ENCODE measurements at places on chromosomes 13 and 19.

DNA sequence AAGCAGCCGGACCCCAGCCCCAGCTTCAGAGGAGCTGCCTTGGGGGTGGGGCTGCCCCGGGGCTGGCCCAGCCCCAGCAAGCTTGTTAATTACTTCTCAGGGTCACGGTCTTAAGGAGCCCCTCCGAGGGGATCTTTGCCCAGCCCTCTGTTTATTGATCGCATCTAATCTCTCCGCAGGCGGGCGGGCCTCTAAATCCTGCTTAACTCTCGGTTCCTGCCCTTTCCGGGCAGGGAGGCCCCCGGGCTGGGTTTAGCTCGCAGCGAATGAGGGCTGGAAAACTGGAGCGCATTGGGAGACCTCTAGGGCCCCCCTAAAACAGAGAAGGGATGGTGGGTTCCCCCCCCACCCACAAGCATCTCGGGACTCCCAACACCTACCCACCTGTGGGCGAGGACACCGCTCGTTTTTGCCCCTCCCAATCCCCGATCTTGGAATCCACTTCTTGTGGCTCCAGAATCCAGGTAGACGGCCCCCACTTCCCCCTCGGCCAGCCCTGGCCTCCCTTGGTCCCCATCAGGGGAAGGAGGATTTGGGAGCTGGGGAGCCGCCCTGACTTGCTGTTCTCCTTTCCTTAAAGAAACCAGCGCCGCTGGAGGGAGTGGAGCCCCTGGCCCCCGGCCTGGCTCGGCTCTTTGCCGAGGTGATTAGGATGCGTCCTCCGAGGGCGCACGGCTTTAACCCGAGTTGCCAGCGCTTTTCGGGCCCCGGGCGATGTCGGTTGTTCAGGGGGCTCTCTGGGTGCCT is 59.5 kb upstream of the ADGRL1 start:
- DNase-seq = no peak

DNA sequence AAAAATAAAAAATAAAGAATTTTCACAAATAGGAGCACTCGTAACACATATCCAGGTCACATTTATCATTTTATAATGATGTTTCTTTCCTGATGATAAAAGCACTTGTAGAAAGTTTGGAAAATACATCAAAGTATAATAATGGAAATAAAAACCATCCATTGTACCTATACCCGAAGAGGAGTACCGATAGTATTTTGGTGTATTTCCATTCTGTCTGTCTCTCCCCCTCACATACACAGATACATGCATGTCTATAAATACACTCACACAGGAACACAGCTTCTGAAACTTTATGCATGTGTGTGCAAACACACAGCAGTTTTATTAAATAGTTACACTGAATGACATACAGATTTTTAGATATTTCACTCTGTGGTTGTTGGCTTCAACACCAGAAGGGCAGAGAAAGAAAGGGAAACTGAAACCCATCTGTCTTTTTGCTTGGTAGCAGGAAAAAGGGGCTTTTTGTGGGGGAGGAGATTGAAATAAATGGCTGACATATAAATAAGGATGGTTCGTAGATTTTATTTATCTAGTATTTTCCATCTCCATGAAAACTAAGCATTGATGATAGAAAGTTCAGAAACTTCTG is 114.8 kb downstream of the LRCH1 start:
- no peak for DNase-seq

- no peak for DNase-seq
Observed at GRCh38 chr13:79030513-79030912, 371.6 kb upstream of the OBI1 start.

GRCh38 chr19:29666578-29667386 is 1.5 kb downstream of the PLEKHF1 start:
- DNase-seq = peak; percentile 49

GRCh38 chr19:737591-738093 is 13.3 kb upstream of the MISP start:
- no peak for DNase-seq

- no peak for DNase-seq
Observed at GRCh38 chr13:101289764-101290163, 126.5 kb downstream of the NALCN start.

- no peak for DNase-seq
Observed at GRCh38 chr19:33460221-33460908, 61.2 kb downstream of the PEPD start.

GRCh38 chr19:12779162-12779993 is 4.0 kb upstream of the HOOK2 start:
- DNase-seq = no peak

GRCh38 chr13:99356262-99357091 is 49.3 kb upstream of the GPR183 start:
- no peak for DNase-seq

GRCh38 chr19:4208385-4209094 is 20.8 kb upstream of the EBI3 start:
- DNase-seq = no peak

- no peak for DNase-seq
Observed at GRCh38 chr13:75302071-75302698, 179.8 kb downstream of the TBC1D4 start.

- no peak for DNase-seq
Observed at GRCh38 chr19:5893296-5893903, 10.2 kb downstream of the NDUFA11 start.

GRCh38 chr19:57033576-57033975 is 86.2 kb upstream of the USP29 start:
- DNase-seq = no peak

DNA sequence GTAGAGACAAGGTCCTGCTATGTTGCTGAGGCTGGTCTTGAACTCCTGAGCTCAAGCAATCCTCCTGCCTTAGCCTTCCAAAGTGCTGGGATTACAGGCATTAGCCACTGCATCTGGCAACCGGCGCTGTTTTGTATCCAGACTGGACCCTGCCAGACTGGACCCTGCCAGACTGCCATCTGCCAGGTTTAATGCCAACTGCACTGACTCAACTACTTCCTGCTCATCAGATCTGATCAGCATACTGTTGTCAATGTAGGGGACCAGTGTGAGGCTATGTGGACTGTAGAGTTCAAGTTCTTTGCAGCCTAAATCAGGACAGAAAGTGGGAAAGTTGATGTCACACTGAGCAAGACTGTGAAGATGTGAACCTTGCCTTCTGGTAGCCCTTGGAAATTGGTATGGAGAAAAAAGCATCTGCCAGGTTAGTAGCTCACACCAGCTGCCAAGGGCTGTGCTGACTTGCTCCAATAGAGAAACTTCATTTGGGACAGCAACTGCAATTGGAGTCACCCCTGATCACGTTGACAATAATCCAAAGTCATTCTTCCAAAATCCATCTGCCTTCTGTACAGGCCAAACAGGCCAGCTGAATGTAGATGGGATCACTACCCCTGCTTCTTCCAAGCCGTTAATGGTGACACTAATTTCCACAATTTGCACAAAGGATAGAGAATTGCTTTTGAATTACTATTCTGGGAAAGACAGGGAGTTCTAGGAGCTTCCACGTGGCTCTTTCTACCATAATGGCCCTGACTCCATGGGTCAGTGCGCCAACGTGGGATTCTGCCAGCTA is 36.8 kb upstream of the ATP1A3 start:
- DNase-seq = no peak

DNA sequence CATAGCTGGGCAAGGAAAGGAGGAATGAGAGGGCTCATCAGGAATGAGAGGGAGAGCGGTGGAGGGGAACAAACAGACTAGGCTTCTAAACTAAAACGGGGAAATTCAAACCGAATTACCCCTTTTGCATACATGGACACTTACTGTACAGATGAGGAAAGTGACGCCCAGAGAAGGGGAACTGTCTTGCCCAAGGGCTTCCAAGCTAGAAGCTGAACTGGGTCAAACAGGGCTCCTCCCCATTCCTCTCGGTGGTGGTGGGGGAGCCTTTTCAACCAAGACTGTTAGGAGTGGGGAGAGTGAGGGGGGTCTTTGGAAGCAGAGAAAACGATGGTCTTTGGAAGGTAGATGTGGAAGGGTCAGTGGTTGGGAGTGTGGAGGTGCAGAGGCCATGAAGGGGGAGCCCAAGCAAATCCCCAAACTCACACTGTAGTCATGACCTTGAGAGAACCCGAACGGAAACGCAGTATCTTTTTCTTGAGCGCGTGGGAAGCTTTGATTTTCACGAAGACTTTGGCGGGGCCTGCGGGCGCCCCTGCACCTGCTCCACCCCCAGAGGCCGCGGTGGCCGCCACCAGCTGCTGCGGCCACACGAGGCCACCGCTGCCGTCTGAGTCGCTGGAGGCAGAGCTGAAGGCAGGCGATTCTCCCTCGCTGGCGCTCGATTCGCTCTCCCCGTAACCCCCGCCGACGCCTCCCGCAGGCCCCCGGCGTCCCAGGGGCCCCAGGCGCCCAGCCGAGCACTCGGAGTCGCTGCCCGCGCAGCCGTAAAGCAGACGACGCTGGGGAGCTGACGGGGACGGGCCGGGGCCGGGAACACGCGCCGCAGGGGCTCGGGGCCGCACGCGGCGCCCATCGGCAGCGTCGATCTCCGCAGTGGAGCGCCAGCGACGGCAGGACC is 12.3 kb upstream of the GNG8 start:
- DNase-seq = no peak

DNA sequence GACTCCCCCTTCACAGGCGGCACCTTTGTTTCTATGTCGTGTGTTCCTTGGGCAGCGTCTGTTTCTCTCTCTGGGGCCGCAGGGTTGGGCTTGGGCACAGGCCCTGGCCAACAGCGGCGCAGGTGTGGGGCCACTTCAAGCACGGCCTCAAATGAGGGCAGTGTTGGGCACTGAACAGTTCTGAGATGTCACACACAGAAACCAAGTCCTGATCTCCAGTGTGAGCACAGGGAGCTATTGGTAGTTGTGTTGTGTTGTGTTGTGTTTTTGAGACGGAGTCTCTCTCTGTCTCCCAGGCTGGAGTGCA is 42.7 kb downstream of the GATAD2A start:
- DNase-seq = no peak

DNA sequence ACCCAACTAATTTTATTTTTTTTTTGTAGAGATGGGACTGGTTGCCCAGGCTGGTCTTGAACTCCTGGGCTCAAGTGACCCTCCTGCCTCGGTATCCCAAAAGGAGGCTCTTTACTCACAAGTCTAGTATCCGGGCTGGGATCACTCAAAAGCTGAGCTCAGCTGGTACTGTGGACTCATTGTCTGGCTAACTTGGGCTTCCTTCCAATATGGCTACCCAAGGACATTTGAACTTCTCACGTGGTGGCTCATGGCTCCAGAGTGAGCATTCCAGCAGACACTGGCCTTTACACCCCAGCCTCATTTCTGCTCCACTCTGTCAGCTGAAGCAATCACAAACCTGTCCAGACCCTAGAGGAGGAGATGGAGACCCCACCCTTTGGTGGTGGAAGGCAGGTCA is 28.9 kb downstream of the HPN start:
- no peak for DNase-seq

- no peak for DNase-seq
Observed at GRCh38 chr19:56423985-56424353, 19.8 kb downstream of the ZNF583 start.

- DNase-seq = no peak
Observed at GRCh38 chr13:23778002-23778652, 111.1 kb downstream of the MIPEP start.

- no peak for DNase-seq
Observed at GRCh38 chr19:38564981-38565690, 52.6 kb downstream of the MAP4K1 start.

GRCh38 chr13:113211774-113212173 is 2.4 kb downstream of the CUL4A start:
- DNase-seq = no peak

- DNase-seq = no peak
Observed at GRCh38 chr13:73702419-73703071, 431.7 kb downstream of the KLF12 start.

DNA sequence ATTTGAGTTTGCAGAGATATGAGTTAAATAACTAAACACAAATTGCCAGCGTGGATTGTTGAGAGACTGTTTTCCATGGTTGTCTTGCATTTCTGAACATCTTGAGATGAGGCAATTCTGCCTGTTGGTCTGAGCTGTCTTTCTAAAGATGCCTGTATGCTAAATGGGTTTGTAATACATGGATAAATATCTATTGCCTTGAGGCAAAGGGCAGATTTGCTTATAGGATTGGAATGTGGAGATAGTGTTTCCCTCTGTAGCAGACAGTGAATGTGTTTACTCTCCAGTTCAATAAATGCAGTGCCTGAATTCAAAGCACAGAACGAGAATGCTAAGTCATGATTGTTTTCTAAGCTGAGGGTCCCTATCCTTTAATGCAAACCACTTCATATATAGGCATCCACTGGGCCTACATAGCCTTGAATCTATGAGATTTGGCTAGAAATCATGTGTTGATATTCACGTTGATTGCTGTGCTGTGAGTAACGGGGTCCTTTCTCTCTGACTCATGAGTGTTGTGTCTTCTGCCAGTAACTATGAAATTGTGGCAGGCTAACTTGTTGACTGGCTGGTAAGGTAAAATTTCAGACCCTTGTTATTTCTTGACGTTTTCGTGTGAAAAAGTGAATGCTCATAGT is 2554.8 kb downstream of the PCDH9 start:
- DNase-seq = no peak

- no peak for DNase-seq
Observed at GRCh38 chr13:110183910-110184309, 123.0 kb downstream of the COL4A1 start.

DNA sequence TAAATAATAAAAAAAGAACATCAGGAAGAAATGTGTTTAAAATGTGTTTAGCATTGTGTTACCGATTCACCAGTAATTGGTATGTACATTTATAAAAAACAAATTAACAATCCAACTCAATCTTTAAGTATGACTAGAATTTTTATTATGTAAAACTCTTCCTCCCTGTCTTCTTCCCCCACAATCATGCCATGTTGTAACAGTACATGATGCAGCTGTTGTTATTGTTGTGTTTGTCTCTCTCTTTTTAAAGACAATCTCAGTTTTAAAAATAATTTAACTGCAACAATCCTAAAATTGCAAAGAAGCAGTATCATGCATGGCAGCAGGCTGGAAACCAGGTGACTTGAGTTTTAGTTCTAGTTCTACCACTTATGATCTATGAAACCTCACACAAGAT is 180.2 kb downstream of the RGCC start:
- DNase-seq = no peak

GRCh38 chr13:45255247-45255987 is 54.6 kb upstream of the KCTD4 start:
- DNase-seq = no peak

GRCh38 chr13:74036373-74036772 is 97.8 kb downstream of the KLF12 start:
- no peak for DNase-seq

- DNase-seq = no peak
Observed at GRCh38 chr13:30148171-30148754, 159.1 kb downstream of the KATNAL1 start.

DNA sequence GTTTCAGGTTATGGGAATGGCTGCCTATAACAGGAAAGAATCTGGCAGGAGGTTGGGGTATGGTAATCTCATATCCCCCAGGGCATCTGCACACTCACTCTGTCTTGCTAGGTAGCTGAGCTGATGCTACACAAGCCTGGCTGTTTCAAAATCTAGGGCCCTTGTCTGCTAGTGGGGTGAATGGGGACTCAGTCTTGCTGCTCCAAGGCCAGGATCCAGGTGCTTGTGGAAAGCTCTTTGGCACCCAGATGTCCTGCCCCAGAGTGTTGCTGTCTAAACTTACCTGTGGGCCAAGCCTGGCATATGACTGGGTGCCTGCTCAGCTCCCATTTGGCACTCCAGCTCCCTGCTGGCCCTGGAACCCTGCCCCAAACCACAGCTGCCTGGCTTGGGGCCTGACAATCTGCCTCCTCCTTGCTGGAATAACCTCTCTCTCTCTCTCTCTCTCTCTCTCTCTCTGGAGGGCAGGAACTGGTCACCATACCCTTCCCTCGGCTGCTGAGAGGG is 158.1 kb upstream of the TSC22D1 start:
- DNase-seq = no peak

- DNase-seq = no peak
Observed at GRCh38 chr19:18774782-18775444, 16.2 kb downstream of the COMP start.

Measured in omental fat pad (tissue), 4 donors.